ENCODE measurements at places on chromosomes 7 and 10. TPM values are rescaled to one million over a fixed set of nuclear protein-coding genes. Genes with fewer than 3 reads are reported as not detected.

Gene TFEC
- not detected for total RNA-seq

Gene UBTD1
- total RNA-seq: 55.6 TPM

Gene C10orf67
- total RNA-seq: not detected

Gene GPER1
- total RNA-seq: 2.9 TPM

Gene FOXP2
- 0.54 TPM for total RNA-seq

Gene NPSR1
- total RNA-seq: not detected

Gene CTAGE8
- 5.2 TPM for total RNA-seq

All from Panc1 (cell line).